ENCODE measurements at places on chromosomes 6 and 20.

DNA sequence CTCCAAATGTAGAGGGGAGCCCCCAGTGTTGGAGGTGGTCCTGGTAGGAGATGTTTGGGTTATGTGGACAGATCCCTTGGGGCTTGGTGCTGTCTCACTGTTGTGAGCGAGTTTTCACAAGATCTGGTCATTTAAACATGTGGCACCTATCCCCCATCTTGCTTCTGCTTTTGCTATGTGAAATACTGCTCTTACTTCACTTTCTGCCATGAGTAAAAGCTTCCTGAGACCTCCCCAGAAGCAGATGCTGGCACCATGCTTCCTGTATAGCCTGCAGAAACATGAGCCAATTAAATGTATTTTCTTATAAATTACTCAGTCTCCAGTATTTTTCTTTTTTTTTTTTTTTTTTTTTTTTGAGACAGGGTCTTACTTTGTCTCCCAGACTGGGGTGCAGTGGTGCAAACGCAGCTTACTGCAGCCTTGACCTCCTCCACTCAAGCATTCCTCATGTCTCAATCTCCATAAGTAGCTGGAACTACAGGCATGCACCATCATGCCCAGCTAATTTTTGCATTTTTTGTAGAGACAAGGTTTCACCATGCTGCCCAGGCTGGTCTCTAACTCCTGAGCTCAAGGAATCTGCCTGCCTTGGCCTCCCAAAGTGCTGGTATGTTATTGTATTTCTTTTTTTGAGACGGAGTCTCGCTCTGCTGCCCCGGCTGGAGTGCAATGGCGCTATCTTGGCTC, 177.1 kb downstream of the ALDH8A1 start:
- no peak for DNase-seq

DNA sequence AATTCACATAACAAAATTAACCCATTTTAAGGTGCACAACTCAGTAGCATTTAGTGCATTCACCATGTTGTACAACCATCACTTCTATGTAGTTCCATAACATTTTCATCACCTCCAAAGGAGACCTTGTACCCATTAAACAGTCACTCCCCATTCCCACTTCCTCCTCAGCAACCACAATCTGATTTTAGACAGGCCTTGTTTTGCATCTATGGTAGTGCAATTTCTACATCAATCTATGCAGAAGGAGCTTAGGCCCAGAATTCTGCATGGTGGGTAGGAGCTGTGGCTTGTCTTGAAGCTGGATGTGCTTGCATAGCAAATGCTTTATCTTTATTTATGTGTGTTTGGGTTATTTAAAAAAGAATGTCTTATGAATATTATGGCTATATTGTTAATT, 13.5 kb upstream of the HLA-DQA1 start:
- no peak for DNase-seq

DNA sequence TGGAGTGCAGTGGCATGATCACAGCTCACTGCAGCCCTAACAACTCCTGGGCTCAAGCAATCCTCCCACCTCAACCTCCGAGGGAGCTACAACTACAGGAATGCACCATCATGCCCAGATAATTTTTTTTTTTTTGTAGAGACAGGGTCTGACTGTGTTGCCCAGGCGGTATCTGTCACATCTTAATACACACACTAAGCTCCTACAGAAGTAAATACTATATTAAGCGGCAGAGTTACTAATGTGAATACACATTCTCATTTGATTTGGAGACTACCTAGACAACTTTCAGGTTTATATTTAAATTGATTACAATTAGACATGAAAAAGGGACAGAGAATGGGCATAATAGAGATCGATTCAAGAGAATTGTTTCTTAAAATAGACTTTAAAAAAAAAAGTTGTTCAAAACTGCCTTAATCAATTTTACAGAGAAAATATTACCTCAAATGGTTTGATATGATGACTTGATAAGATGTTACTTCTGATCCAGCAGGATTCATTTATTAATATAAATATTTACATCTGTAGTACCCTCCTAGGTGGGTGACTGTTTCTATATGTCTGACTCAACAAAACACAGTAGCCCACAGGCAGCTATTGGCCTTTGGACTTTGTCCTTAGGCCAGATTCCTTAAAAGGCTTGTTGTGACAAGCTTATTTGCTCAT, 7.1 kb upstream of the LOC128125822 start:
- DNase-seq = no peak

- DNase-seq = no peak
Observed at GRCh38 chr6:134010974-134011373, 41.5 kb downstream of the SLC2A12 start.

DNA sequence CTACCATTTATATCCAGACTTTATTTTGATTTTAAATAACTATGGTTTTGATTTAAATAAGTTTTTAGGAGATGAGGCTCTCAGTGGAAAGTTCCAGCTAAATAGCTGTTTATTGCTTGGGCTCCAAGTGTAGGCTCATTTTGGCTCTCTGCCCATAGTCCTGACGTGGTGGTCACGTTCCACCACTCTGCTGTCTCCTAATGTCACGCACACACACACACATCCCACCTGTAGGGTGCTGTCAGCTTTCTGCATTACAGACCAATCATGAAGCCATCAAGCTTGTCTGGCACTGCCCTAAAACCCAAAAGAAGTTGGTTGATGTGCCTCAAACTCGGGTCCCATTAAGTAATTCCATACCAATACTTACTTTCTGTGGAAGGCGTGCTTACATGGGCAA, 45.4 kb downstream of the PANK2 start:
- DNase-seq = no peak

GRCh38 chr6:50939931-50940330, 121.3 kb downstream of the TFAP2B start:
- no peak for DNase-seq

- no peak for DNase-seq
Observed at GRCh38 chr6:42960243-42961019, at the start of gene GNMT. Gene GNMT, plus strand, starts transcription at chr6:42960754. Its CDS starts 14 bp downstream, at chr6:42960768.

Measured in GF-D8 (cell line).